ENCODE measurements at places on chromosomes 1 and 21.

DNA sequence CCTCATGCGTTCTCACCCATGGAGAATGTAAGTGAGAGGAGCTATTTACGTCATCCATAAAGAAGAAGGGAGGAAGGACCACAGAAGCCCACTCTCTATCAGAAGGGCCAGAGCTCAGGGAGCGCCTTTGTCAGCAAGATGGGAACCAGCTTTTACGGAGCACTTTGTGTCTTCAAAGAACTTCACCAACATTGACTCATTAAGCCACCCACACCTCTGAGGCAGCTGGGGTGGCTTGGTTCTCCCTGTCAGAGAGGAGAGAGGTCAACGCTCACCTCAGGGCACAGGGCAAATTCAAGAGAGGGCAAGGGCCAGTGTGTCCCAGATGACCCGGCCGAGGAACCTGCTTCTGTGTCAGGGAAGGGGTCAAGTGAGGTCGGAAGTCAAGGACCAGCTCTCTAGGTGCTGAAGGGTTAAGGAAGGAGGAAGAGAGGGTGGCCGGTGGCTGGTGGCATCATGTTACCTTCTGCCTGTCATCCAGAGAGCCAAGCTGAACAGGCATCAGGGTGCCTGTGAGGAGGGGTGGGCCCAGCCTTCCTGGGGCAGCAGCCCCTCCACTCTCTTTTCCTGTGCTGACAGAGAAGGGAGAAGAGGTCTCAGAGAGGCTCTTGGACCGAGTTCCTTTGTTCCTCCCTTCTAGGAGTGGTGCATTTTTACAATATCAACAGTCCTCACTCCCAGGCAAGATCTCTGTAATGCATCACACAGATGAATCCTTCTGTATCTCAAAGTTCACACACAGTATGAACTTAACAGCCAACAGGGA is 109.0 kb downstream of the ETS2 start:
- DNase-seq = no peak

- no peak for DNase-seq
These were observed 8.1 kb downstream of the SLC44A3 start for GRCh38 chr1:94828251-94828650.

DNA sequence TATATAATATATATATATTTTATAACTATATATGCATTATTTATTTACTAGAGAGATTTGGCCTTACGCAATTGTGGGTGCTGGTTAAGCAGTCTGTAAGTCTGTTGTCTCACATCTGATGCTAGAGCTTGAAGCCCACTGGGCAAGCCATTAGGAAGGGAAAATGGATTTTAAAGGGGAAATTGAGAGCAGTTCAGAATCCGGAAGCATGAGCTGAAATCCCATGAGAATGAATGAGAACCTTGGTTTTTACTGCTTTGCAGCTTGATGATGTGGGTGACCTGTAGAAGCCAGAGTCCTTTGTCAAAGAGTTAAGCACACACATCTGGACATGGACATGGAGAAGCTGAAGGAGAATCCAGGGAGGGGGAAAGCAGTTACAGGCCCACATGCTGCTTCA is 220.8 kb upstream of the DAB1 start:
- no peak for DNase-seq

GRCh38 chr1:197418693-197419092 is 150.6 kb downstream of the CRB1 start:
- no peak for DNase-seq

- DNase-seq = no peak
These were observed 292.1 kb upstream of the VAMP3 start for GRCh38 chr1:7478809-7479499.

GRCh38 chr1:118116909-118117308 is 68.1 kb downstream of the SPAG17 start:
- DNase-seq = no peak

- DNase-seq = no peak
These were observed 236.3 kb downstream of the SIPA1L2 start for GRCh38 chr1:232393444-232394146.

DNA sequence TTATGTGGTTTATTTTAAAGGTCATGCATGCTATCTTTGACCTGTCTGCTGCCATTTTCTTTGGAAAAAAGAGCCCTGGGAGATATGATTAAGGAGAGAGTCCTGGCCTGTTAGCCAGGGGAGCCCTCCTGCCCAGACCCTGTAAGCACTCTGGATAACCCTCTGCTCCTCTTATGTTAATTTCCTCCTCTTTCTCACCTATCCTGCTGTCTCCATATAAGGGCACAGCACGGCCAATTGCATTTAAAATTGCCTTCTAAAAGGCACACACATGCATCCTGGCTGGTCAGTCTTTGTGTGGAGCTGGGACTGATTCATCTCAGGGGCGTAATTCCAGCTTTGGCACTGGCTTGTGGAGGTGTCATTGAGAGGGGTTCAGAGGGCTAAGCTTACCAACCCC is 158.9 kb downstream of the ST6GALNAC5 start:
- no peak for DNase-seq

- DNase-seq = no peak
These were observed 368.9 kb upstream of the PTBP2 start for GRCh38 chr1:96352733-96353132.

DNA sequence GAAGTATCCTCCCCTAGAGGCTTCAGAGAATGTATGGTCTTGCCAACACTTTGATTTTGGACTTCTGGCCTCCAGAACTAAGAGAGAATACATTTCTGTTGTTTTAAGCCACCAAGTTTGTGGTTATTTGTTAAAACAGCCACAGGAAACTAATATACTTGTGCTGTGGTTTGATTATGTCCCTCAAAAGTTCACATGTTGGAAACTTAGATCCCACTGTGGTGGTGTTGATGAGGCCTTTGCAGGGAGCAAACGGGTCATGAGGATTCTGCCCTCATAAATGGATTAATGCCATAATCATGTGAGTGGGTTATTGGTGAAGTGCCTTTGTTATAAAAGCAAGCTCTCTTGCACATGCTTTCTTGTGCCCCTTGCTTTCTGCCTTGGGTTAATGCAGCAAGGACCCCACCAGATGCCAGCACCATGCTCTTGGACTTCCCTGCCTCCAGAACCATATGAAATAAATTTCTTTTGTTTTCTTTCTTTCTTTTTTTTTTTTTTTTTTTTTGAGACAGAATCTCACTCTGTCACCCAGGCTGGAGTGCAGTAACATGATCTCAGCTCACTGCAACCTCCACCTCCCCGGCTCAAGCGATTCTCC is 157.3 kb downstream of the CLIC6 start:
- DNase-seq = no peak

GRCh38 chr1:39933956-39934941 is 20.7 kb upstream of the MFSD2A start:
- DNase-seq = no peak

- DNase-seq = no peak
These were observed 323.9 kb downstream of the DISC1 start for GRCh38 chr1:231950331-231951128.

- DNase-seq = no peak
These were observed 173.2 kb downstream of the LBR start for GRCh38 chr1:225254676-225255075.

- DNase-seq = no peak
These were observed 181.8 kb downstream of the NFIA start for GRCh38 chr1:61263905-61264824.

DNA sequence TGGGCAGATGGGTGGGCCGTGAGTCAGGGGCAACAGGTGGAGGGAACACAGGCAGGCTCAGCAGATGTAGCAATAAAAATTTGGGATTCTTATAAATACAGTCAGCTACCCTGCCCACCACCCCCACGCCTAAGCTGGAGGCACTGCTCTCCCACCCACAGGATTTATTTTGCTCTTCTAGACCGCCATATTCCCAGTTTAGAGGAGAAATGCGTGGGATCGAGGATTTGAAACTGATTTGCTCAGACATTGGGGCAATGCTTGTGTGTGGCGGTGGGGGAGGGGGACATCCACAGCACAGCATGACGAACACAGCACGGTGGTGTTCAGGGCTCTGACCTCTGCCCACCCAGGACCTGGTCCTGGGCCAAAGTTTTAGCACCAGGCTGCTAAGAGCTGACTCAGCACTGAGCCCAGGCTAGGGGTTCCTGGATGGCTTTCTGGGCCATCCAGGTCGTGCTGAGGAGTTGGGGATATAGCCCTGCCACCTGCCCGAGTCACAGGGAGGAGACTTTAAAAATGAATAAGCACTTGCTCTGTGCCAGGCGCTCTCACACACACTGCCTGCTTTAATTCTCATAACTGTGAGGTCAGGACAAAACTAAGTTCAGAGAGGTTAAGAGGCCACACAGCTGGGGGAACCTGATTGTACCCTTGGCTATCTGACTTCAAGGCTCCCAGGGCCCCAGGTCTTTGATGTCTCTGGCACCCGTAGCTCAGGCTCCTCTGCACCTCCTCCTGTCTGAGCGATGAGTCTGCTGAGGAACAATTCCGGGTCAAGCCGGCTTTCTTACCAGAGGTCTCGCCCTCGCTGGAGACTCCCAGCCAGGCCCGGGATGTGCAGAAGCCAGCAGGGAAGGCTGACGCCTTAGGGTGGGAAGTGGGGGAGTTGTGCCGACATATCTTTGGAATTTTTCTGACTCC is 29.4 kb upstream of the CSF1 start:
- no peak for DNase-seq

GRCh38 chr1:46522969-46523320 is 28.5 kb downstream of the KNCN start:
- DNase-seq = no peak

DNA sequence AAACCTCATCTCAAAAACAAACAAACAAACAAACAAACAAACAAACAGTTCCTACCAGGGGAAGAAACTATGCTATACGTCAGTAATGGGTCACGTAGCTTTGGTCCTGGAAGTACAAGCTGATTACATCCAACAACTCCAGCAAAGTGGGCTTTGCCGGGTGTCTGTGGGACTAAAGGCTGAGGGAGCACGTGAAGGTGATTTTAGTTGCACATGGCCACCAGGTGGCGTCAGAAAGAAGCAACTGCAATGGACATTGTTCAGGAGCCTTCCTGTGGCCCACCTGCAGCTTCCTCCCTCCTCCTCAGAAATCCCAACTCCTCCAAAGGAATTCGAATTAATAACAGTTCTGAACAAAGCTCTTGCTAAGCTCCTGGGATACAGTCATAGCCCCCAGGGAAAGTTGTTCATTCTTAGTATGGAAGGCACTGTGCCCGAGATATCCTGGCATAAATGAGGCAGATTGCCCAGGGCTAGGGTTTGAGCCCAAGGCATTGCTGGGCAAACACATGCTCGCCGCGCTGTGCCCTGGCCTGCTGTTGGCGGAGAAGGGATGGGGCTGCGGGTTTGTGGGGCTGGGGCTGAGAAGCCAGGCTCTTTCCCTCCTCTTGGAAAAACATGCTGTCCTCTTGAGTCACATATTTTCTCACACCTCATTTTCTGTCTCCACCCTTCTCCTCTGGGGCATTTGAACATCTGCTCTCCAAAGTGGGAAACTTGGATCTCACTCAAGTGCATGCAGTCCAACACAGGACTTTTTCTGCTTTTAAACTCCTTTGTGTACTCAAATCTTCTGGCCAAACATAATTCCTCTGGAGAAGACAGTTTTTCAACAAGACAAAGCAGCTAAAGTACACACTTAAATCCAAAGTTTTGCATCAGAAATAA is 28.6 kb downstream of the AKNAD1 start:
- DNase-seq = peak; percentile 61

DNA sequence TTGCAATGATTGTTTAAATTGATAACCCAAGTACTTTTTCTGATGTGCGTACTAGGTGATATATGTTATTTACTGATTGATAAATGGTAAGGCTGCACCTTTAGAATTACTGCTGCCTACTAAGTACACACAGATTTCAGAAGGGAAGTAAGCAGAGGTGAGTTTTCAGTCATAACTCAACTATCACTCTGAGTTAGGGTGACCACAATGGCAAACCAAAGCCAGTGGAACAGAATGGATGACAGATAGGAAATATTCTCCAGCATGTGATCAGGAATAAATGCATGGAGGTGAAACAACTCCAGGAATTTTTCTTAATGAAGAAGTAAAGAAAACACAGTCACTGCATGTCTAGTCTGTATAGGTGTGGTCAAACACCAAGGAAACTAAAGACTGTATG is 7.5 kb upstream of the KCNJ15 start:
- DNase-seq = no peak

DNA sequence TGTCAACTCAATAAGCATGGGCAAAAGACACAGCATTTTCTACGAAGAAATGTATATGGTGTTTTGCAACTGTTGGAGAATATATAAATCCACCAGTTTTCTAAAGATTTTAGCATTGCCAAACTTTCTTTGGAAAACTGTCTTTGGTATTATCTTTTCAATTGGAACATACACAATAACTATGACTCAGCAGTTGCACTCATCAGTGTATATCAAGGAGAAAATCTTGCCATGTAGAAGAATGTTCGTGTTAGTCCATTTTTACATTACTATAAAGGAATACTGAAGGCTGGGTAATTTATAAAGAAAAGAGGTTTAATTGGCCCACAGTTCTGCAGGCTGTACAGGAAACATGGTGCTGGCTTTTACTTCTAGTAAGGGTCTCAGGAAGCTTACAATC is 41.1 kb downstream of the PRKAA2 start:
- DNase-seq = no peak

GRCh38 chr1:208007319-208007937 is 96.5 kb upstream of the CD34 start:
- no peak for DNase-seq

- DNase-seq = no peak
These were observed 397.9 kb upstream of the NR5A2 start for GRCh38 chr1:199629624-199630023.

DNA sequence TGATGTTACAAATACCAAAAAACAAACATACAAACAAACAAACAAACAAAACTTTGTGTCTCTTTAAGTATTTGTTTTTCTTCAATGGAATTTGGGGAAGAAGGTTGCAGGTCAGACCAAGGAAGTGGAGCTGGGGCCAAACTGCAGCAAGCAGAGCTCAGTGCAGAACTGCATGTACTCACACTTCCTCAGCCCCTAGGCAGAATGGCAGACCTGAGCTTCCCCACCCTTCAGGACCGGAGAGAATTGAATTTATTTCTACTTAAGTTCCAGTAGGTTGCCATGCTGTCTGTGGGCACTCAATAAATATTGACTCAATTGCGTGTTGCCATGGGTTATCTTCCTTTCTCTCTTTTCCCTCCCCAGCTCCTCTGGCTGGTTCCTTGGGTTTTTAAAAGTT is 173.6 kb downstream of the PTGER3 start:
- no peak for DNase-seq

DNA sequence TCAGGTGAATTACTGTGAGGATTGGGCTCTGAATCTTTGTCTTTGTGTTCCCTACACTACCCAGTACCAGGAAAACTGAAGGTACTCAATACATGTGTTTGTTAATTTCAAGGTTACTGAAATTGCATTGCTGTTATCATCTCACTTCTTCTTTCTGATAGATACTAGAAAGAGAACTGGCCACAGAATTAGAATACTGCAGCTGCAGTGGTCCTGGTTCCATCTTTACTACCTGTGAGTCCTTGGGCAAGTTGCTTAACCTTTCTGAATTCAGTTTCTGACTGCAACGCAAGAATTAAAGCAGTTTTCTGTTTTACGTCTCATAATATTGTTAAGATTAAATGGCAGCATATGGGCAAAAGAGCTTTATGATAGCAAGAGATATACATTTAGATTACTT is 263.5 kb downstream of the LMO4 start:
- no peak for DNase-seq

DNA sequence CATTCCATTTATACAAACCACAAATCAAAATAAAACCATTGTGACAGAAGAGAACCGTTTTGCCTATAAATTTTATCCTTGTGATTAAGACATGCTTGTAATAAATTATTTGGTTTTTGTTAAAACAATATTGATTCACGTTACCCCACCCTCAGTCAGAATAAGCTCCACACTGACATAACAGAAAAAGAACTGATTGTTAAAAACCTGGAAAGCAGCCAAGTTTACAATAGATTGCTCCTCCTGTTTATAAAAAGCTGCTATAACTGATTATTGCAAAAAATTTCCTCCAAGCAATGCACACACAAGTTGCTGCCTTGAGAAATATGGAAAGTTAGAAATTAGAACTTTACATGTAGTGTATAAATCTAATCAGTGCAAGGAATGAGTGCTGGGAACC is 263.5 kb downstream of the SETD4 start:
- no peak for DNase-seq
